ENCODE measurements at places on chromosomes 12 and 14. TPM values are rescaled to one million over a fixed set of nuclear protein-coding genes. Genes with fewer than 3 reads are reported as not detected.

Gene CCND2
- 417 TPM for total RNA-seq

Gene MYF6
- not detected for total RNA-seq

- no peak for DNase-seq
Observed at GRCh38 chr14:98171654-98172053, 1100.3 kb downstream of the BCL11B start.

DNA sequence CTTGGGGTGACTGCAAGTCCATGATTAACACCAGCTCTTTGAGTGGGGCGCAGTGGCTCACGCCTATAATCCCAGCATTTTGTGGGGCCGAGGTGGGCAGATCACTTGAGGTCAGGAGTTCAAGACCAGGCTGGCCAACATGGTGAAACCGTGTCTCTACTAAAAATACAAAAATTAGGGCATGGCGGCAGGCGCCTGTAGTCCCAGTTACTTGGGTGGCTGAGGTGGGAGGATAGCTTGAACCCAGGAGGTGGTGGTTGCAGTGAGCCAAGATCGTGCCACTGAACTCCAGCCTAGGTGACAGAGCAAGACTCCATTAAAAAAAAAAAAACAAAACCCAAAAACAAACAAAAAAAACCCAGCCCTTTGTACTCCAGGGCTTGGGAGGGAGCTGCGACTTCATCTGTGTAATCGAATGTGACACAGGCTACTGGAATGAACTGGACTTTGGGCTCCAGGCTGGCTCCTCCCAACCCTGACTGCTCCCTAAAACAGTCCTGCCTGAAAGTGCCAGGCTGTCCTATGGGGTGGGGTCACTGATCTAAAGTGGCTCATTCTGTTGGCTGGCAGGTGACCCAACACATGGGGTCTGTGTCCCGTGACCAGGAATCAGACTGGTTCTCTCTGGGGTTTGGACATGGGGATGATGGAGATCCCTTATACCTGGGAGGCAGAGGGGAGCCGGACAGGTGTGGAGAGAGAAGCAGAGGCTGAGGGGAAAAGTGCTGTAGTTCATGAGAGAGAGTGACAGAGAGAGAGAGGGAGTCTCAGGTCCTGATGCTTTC lies 9.3 kb upstream of the C12orf43 start:
- no peak for DNase-seq

- no peak for DNase-seq
Observed at GRCh38 chr12:12032260-12032791, 38.4 kb upstream of the BCL2L14 start.

Gene KRT8
- total RNA-seq: not detected

DNA sequence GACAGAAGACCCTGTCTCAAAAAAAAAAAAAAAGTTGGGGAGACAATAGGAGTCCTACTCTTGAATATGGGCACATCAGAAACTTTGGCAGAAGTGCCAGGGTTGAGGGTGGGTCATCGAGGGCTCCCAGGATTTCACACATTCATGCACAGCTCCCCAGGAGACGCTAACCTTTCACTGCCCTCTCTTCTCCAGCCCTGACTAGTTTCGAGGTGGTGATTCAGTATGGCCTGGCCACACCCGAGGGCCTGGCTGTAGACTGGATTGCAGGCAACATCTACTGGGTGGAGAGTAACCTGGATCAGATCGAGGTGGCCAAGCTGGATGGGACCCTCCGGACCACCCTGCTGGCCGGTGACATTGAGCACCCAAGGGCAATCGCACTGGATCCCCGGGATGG lies 29.4 kb upstream of the LRP1-AS start:
- no peak for DNase-seq

DNA sequence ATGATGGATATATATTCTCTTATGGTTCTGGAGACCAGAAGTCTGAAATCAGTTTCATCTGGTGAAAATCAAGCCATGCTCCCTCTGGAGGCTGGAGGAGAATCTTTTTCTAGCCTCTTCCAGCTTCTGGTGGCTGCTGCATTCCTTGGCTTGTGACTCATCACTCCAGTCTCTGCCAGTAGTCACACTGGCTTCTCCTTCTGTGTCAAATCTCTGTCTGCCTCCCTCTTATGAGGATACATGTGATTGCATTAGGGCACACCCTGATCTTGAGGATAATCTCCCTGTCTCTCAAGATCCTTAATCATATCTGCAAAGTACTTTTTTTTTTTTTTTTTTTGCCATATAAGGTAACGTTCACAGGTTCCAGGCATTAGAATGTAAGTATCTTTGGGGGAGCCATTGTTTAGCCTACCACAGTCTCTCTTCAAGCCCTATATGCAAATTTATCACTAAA lies 17.7 kb downstream of the DNAL1 start:
- DNase-seq: no peak

GRCh38 chr12:25069224-25069623 lies 120.3 kb upstream of the BCAT1 start:
- DNase-seq: no peak

Gene POTEM
- not detected for total RNA-seq

- DNase-seq: no peak
Observed at GRCh38 chr12:66032739-66033138, 97.8 kb downstream of the LLPH start.

Gene FICD
- 6.9 TPM for total RNA-seq

GRCh38 chr14:32693114-32693513 lies 245.6 kb upstream of the NPAS3 start:
- DNase-seq: no peak

- no peak for DNase-seq
Observed at GRCh38 chr14:29895591-29896083, 32.0 kb downstream of the PRKD1 start.

GRCh38 chr12:42091769-42092168 lies 52.9 kb downstream of the GXYLT1 start:
- DNase-seq: no peak

- DNase-seq: no peak
Observed at GRCh38 chr12:48602192-48602989, 32.5 kb upstream of the LALBA start.

DNA sequence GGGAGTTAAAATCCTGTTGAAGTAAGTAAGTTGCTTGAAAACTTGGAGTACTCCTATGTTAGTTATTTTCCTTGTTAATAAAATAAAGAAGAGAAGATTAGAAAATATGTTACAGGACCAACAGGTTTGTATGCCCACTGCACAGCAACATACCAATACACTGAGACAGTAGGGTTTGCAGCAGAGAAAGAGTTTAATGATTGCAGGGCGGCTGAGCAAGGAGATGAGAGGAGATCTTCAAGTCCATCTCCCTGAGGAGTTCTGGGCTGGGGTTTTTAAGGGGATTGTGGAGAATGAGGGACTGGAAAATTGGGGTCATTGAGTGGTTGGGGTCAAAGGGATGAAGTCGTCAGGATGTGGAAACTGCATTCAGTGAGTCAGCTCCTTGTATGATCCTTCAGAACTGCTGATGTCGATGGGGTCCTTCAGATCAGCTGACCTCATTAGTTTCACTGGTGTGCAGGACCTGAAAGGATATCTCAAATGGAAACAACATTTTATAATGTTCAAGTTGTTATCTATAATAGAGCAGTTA lies 4.3 kb upstream of the HSD17B6 start:
- no peak for DNase-seq

DNA sequence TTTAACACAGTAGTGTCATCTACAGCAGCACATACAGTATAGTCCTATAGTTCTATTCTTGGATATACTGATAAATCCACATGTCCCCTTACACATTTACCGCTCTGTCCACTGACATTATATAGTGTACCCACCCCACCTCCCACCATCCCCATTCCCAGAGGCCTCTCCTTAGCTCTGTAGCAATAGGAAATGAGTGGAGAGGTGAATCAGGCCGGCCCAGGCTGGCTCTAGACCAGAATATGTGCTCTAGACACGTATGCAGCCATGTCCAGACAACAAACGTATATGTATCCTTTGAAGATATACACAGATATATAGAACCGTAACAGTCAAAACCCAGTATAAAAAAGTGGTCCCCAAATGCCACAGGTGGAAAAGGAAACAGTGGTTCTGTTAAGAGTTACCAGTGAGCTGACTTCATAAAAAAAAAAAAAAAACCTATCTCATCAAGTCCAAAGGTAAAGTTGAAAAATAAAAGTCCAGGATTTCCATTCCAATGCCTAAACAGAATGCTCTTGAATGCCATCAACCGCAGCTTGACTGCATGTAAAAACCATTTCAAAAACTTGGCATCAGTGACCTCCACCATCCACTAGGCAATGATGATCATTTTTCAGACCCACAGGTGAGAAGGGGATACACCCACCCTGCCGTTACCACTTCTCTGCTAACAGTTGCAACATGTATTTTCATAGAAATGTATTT lies 16.7 kb downstream of the EGLN3 start:
- DNase-seq: no peak

Gene CPNE6
- 0.14 TPM for total RNA-seq

- DNase-seq: no peak
Observed at GRCh38 chr12:84779169-84779568, 133.4 kb downstream of the SLC6A15 start.

GRCh38 chr12:118023301-118023860 lies 6.9 kb downstream of the RFC5 start:
- DNase-seq: no peak

DNA sequence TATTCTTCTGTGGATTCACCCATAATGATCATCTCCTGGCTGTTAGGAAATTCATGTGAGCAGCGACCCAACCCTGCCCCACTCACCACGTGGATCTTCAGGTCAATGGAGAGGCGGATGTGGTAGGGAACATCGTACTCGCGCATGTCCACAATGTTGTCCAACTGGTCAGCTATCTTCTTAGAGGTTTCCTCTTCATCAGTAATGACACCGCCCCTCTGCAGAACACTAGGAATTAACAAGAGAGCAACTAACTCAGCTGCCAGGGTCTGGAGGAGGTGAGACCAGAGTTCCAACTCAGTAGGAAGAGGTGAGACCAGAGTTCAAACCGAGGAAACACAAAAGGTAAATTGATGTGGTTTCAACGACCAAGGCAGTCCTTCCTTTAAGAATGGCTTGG lies 9.7 kb downstream of the POLE start:
- DNase-seq: no peak

DNA sequence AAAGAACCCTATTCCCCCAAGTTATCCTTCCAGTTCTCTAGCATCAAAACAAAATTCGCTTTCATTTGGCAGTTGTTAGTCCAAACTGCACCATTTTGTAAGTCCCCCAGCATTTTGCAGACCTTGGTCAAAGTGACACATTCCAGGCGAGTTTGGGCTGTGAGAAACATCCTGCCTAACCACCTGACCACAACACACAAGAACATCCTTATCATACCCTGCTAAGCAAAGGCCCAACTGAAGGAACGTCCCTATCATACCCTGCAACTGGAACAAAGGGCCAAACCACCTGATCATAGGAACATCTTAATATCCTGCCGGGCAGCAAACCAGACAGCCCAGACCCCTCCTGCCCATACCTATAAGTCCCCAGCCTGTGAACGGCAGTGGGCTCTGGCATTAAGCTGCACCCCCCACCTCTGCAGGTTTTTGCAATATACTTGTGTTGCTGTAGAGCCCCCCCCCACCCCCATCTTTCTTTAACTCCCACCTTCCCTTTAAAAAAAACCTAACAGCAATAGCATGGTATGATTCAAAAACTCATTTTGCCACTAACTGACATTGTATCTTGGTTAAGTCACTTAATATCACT lies 2.7 kb downstream of the PCNX4 start:
- peak; percentile 33 for DNase-seq

Gene CLBA1
- 1.2 TPM for total RNA-seq
